Endothelial cell of umbilical vein (primary cell): ENCODE measurements at places on chromosomes 3 and 15. TPM values are rescaled to one million over a fixed set of nuclear protein-coding genes. Genes with fewer than 3 reads are reported as not detected.
A peak's percentile ranks its signal among the peaks of the same experiment; 100 is the strongest.

DNA sequence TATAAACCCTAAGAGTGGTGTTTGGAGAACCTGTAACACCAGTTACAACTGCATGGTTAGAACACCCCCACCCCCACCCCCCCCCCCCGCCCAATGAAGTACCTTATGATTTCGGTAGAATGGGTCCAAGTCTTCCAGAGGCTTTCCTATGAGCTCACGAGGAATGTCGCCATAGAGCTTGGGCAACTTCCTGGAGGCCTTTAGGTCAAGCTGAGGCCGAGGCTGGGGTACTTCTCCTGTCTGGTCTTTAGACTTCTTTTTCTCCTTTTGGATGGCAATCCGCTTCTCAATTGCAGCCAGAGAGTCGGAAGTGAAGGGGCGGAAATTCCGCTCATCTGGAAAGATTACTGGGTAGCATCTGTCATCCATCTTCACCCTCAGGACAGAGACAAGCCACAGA is 101.8 kb downstream of the SCN11A start:
- H3K27ac ChIP-seq, result no peak overlapping the region
- H3K4me1 ChIP-seq, result no peaks in the 10 kb centered on the region
- DNase-seq, result no peak
- no peaks in the 10 kb centered on the region for H3K36me3 ChIP-seq
- peaks cover 4% of the 10 kb centered on the region for H3K27me3 ChIP-seq

- no peaks in the 10 kb centered on the region for H3K36me3 ChIP-seq
- no peak overlapping the region for H3K27ac ChIP-seq
- H3K4me3 ChIP-seq, result no peak overlapping the region
- H3K27me3 ChIP-seq, result peaks cover 4% of the 10 kb centered on the region
- no peak for DNase-seq
- H3K4me1 ChIP-seq, result no peaks in the 10 kb centered on the region
These were observed 11.6 kb upstream of the TAFA4 start for GRCh38 chr3:68943753-68944500.

- peaks cover 29% of the 10 kb centered on the region for H3K36me3 ChIP-seq
- H3K4me1 ChIP-seq, result peaks cover 73% of the 10 kb centered on the region
- no peak overlapping the region for H3K4me3 ChIP-seq
- no peaks in the 10 kb centered on the region for H3K27me3 ChIP-seq
These were observed 38.7 kb downstream of the ZBTB38 start for GRCh38 chr3:141407047-141407446.

- no peak overlapping the region for H3K4me3 ChIP-seq
- H3K27me3 ChIP-seq, result no peaks in the 10 kb centered on the region
- no peak for DNase-seq
- H3K36me3 ChIP-seq, result no peaks in the 10 kb centered on the region
- H3K4me1 ChIP-seq, result no peaks in the 10 kb centered on the region
These were observed 599.5 kb downstream of the FHIT start for GRCh38 chr3:60651799-60652198.

- no peaks in the 10 kb centered on the region for H3K36me3 ChIP-seq
- peak; percentile 20 for DNase-seq
- peak overlapping the region; percentile 29 for H3K27ac ChIP-seq
- H3K27me3 ChIP-seq, result no peaks in the 10 kb centered on the region
- H3K4me1 ChIP-seq, result peaks cover 31% of the 10 kb centered on the region
These were observed 1125.4 kb downstream of the ROBO1 start for GRCh38 chr3:78642226-78643035.

- H3K4me1 ChIP-seq, result no peaks in the 10 kb centered on the region
- no peaks in the 10 kb centered on the region for H3K36me3 ChIP-seq
These were observed 5.9 kb downstream of the HCN4 start for GRCh38 chr15:73362900-73363299.

- DNase-seq, result no peak
- H3K27me3 ChIP-seq, result peaks cover 2% of the 10 kb centered on the region
- H3K36me3 ChIP-seq, result no peaks in the 10 kb centered on the region
- H3K27ac ChIP-seq, result no peak overlapping the region
- H3K4me1 ChIP-seq, result no peaks in the 10 kb centered on the region
These were observed 181.6 kb downstream of the MEGF11 start for GRCh38 chr15:66071921-66072295.

DNA sequence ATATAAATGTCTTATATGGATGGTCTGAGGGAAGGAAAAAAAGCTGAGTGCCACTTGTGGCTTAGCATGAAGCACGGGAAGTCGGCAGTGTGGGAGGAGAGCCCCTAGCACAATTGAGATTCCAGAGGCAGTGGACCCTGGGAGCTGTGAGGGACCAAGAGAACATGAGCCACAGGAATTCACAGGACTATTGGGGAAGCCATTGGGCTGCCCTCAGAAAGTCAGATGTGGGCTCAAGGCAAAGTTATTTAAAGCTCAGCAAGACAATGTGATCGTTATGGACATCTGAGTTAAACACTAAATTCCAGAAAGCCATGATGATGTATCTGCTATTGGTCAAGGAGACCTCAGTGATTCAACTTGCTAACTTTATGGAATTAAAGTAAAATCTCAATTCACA is 380.8 kb upstream of the IL12A start:
- no peaks in the 10 kb centered on the region for H3K4me1 ChIP-seq
- DNase-seq, result no peak
- H3K36me3 ChIP-seq, result no peaks in the 10 kb centered on the region
- H3K27ac ChIP-seq, result no peak overlapping the region

- no peaks in the 10 kb centered on the region for H3K36me3 ChIP-seq
- no peaks in the 10 kb centered on the region for H3K27me3 ChIP-seq
- H3K27ac ChIP-seq, result no peak overlapping the region
- H3K4me3 ChIP-seq, result no peak overlapping the region
- DNase-seq, result no peak
These were observed 51.8 kb downstream of the RGMA start for GRCh38 chr15:93036951-93037819.

GRCh38 chr3:73259856-73260255 is 198.4 kb downstream of the EBLN2 start:
- no peaks in the 10 kb centered on the region for H3K4me1 ChIP-seq
- H3K36me3 ChIP-seq, result no peaks in the 10 kb centered on the region
- no peak overlapping the region for H3K27ac ChIP-seq
- H3K27me3 ChIP-seq, result no peaks in the 10 kb centered on the region

GRCh38 chr3:188183452-188183851 is 29.5 kb downstream of the LPP start:
- peaks cover 23% of the 10 kb centered on the region for H3K4me1 ChIP-seq
- no peak overlapping the region for H3K4me3 ChIP-seq
- H3K27me3 ChIP-seq, result no peaks in the 10 kb centered on the region
- no peaks in the 10 kb centered on the region for H3K36me3 ChIP-seq

GRCh38 chr15:71747128-71748083 is 62.9 kb upstream of the NR2E3 start:
- peak; percentile 63 for DNase-seq
- H3K27me3 ChIP-seq, result no peaks in the 10 kb centered on the region
- H3K4me3 ChIP-seq, result no peak overlapping the region
- H3K27ac ChIP-seq, result peak overlapping the region; percentile 83

GRCh38 chr15:72787526-72787925 is 4.0 kb upstream of the ADPGK start:
- H3K4me1 ChIP-seq, result peaks cover 8% of the 10 kb centered on the region
- no peak for DNase-seq
- no peak overlapping the region for H3K27ac ChIP-seq

GRCh38 chr3:28718074-28718849 is 369.6 kb upstream of the AZI2 start:
- H3K36me3 ChIP-seq, result no peaks in the 10 kb centered on the region
- H3K4me3 ChIP-seq, result no peak overlapping the region
- H3K27ac ChIP-seq, result peak overlapping the region; percentile 57
- peak; percentile 84 for DNase-seq

DNA sequence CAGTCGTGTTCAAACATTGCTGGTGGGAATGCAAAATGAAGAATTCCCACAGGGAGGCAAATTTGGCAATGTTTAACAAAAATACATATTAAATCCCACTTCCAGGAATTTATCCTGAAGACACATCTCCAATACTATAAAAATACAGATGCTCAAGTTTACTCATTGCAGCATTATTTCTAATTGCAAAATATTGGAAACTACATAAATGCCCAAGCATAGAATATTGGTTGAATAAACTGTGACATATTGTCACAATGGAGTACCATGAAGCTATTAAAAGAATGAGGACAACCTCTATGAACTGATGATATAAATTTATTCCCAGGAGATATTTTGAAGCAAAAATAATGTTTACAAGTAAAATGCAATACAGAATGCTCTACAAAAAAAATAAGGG is 49.7 kb upstream of the UBE2E2 start:
- H3K4me3 ChIP-seq, result no peak overlapping the region
- H3K36me3 ChIP-seq, result no peaks in the 10 kb centered on the region
- no peak overlapping the region for H3K27ac ChIP-seq
- no peaks in the 10 kb centered on the region for H3K27me3 ChIP-seq
- no peaks in the 10 kb centered on the region for H3K4me1 ChIP-seq

GRCh38 chr15:45918839-45919238 is 284.0 kb downstream of the SQOR start:
- no peaks in the 10 kb centered on the region for H3K36me3 ChIP-seq
- DNase-seq, result peak; percentile 94
- peaks cover 30% of the 10 kb centered on the region for H3K4me1 ChIP-seq

GRCh38 chr3:111627092-111627491 is 31.9 kb upstream of the ZBED2 start:
- H3K4me1 ChIP-seq, result no peaks in the 10 kb centered on the region
- DNase-seq, result no peak
- peaks cover 6% of the 10 kb centered on the region for H3K27me3 ChIP-seq
- H3K27ac ChIP-seq, result no peak overlapping the region

DNA sequence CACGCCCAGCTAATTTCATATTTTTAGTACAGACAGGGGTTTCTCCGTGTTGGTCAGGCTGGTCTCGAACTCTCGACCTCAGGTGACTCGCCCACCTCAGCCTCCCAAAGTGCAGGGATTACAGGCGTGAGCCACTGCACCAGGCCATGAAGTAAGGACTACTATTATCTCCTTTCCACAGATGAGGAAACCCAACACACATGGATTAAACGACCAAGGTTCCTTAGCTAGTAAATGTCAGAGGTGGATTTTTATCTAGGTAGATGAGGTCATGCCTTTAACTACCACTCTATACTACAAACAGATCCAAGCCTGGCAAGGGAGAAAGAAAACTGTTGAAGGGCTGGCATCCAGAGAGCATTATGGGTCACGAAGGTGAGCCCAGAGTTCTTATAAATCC is 15.5 kb upstream of the TBL1XR1 start:
- no peaks in the 10 kb centered on the region for H3K4me1 ChIP-seq
- no peak overlapping the region for H3K4me3 ChIP-seq
- H3K27me3 ChIP-seq, result no peaks in the 10 kb centered on the region
- DNase-seq, result no peak
- no peak overlapping the region for H3K27ac ChIP-seq

GRCh38 chr3:9247941-9248521 is 1.4 kb downstream of the SRGAP3 start:
- H3K4me1 ChIP-seq, result no peaks in the 10 kb centered on the region
- no peaks in the 10 kb centered on the region for H3K27me3 ChIP-seq
- H3K4me3 ChIP-seq, result no peak overlapping the region
- no peaks in the 10 kb centered on the region for H3K36me3 ChIP-seq

- no peaks in the 10 kb centered on the region for H3K27me3 ChIP-seq
- H3K4me1 ChIP-seq, result peaks cover 11% of the 10 kb centered on the region
- H3K4me3 ChIP-seq, result no peak overlapping the region
- H3K27ac ChIP-seq, result no peak overlapping the region
These were observed 38.6 kb downstream of the MGLL start for GRCh38 chr3:127783642-127784160.

Gene SLC30A4
- total RNA-seq, result 3.8 and 3.9 TPM in 2 replicates

Gene DPPA2
- total RNA-seq, result not detected in 2 replicates

Gene IGSF11
- not detected in 2 replicates for total RNA-seq

Gene SCAMP5
- 1.9 and 4.4 TPM in 2 replicates for total RNA-seq

Gene FEZF2
- total RNA-seq, result not detected in 2 replicates

Gene PCBP4
- 42.7 and 46.5 TPM in 2 replicates for total RNA-seq

Gene FANCD2OS
- not detected in 2 replicates for total RNA-seq
